Activated CD4-positive, alpha-beta T cell treated with anti-CD3 and anti-CD28 coated beads for 36 hours (primary cell): ENCODE measurements at places on chromosomes 16 and 17. TPM values are rescaled to one million over a fixed set of nuclear protein-coding genes. Genes with fewer than 3 reads are reported as not detected.

TPSAB1 gene
- not detected for total RNA-seq

TMEM92 gene
- total RNA-seq = 0.23 TPM

BFAR gene
- total RNA-seq = 54.8 TPM

TPPP3 gene
- total RNA-seq = not detected

MSLN gene
- total RNA-seq = not detected

CA7 gene
- not detected for total RNA-seq

CCP110 gene
- total RNA-seq = 25.5 TPM

HOXB6 gene
- not detected for total RNA-seq

UBE2I gene
- 358 TPM for total RNA-seq

DNA sequence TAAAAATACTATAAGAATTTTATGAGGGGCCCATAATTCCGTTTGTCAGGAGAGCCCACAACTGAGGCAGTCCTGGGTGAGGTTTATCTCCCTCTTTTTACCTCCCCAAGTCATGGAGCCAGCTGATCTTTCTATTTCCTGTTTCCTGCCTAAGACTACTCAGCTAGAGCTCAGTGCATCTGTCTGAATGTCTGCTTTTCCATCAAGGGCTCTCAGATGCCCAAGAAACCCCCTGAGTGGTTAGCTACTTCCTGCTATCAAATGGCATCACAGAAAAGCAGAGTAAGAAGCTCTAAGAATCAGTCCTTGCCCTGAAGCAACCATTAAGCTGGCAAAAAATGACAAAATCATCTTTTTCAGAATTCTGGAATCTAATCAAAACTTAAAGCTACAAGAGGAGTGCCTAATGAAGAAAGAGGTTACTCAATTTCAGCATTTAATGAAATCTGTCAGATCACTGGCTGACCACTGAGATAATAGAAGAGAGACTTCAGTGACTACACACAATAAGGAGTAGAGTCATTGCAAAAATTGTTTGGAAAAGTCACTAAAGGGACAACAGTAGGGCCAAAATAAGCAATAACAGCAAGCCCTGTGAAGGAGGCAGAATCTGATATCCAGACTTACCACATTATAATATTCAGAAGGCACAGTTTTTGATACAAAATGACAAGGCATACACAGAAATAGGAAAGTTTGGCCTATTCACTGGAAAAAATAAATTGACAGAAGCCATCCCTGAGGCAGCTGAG, 150.1 kb downstream of the CYB561 start:
- no peaks in the 10 kb centered on the region for H3K27me3 ChIP-seq
- H3K27ac ChIP-seq = no peak overlapping the region
- H3K4me1 ChIP-seq = peaks cover 5% of the 10 kb centered on the region
- no peak for DNase-seq
- H3K4me3 ChIP-seq = no peak overlapping the region

DNA sequence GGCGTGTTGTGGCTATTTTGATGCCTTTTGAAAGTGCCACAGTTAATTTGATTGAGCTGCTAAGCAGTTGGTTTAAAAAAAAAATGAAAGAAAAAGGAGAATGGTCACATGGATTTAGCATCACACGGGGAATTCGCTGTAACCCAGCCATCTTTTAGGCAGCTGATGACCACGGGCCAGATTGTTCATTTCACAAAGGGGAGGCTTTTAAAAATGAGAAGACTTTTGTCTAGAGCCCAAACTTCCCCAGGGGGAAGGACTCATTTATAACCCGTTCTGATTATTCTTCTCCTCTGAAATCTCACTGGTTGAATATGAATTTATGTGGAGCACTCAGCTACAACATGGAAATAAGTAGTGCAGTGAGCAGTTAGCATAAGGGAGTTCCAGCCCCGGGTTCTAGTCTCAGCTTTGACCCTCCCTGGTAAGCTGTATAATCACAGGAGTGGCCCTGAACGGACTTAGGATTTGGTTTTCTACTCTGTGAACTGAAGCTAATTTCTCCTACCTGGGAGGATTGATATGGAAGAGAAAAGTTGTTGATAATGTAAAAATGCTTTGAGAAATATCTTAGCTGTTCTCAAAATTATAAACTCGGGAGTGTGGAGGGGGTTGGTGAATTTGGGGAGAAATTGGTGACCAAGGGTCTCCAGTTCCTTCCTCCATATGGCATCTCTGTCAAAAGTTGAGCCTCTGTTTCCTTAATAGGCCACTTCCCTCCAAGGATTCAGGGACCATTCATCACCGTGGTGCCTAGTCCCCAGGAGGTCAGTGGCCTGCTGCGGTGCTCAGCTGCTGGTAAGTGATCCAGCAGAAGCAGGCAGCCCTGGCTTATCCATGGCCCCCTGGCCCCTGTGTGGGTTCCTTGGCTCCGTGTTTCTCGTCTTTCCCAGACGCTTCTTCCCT, 76.4 kb upstream of the TBX2 start:
- no peaks in the 10 kb centered on the region for H3K36me3 ChIP-seq
- no peak overlapping the region for H3K4me3 ChIP-seq
- no peaks in the 10 kb centered on the region for H3K4me1 ChIP-seq
- H3K27me3 ChIP-seq = no peaks in the 10 kb centered on the region
- DNase-seq = no peak

DNA sequence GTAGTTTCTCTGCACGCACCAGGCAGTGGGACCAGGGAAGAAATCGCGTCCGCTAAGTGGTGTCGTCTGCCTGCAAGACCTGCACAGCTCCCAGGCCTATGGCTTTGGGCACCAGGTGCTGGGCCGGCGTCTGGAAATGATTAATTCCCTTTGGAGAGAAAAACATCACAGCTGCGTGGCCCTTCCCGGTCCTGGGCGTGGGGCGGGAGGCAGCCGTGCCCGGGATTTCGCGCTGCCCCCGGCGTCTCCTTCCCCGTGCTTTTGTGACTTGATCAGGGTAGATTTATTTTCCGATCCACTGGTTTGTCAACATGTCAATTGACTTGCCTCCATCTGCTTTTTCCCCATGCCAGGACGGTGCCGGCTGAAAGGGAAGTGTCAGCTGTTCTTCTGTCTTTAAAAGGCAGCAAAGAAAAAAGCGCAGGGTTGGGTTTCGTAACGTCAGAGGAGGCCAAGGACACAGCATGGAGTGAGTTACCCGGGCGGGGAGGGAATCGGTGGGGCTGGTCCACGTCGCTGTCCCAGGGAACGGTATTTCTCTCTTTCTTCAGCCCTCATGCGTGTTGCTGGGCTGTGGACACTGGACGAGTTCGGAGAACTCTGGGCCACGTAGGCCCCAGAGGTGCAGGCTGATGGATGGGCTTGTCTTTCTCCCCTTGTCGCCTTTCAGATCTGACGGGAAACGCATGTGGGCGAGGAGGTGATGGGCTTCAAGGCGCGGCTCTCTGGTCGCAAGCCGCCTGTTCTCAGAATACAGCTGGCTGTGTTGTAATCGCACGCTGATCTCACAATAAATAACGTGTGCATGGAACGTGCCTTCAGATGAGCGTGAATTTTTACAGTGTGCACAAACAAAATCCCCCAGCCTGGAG, 188.1 kb upstream of the ZNF469 start:
- H3K27me3 ChIP-seq = no peaks in the 10 kb centered on the region
- no peaks in the 10 kb centered on the region for H3K4me1 ChIP-seq
- H3K36me3 ChIP-seq = no peaks in the 10 kb centered on the region
- DNase-seq = no peak

GRCh38 chr17:13953841-13954240, 115.5 kb upstream of the COX10 start:
- no peak overlapping the region for H3K4me3 ChIP-seq
- no peaks in the 10 kb centered on the region for H3K36me3 ChIP-seq
- no peaks in the 10 kb centered on the region for H3K4me1 ChIP-seq
- no peak overlapping the region for H3K27ac ChIP-seq
- H3K27me3 ChIP-seq = no peaks in the 10 kb centered on the region

GRCh38 chr17:49978501-49978900, 9.5 kb downstream of the DLX4 start:
- no peaks in the 10 kb centered on the region for H3K36me3 ChIP-seq
- DNase-seq = no peak
- H3K27me3 ChIP-seq = peaks cover 30% of the 10 kb centered on the region
- no peak overlapping the region for H3K27ac ChIP-seq
- no peak overlapping the region for H3K4me3 ChIP-seq

DNA sequence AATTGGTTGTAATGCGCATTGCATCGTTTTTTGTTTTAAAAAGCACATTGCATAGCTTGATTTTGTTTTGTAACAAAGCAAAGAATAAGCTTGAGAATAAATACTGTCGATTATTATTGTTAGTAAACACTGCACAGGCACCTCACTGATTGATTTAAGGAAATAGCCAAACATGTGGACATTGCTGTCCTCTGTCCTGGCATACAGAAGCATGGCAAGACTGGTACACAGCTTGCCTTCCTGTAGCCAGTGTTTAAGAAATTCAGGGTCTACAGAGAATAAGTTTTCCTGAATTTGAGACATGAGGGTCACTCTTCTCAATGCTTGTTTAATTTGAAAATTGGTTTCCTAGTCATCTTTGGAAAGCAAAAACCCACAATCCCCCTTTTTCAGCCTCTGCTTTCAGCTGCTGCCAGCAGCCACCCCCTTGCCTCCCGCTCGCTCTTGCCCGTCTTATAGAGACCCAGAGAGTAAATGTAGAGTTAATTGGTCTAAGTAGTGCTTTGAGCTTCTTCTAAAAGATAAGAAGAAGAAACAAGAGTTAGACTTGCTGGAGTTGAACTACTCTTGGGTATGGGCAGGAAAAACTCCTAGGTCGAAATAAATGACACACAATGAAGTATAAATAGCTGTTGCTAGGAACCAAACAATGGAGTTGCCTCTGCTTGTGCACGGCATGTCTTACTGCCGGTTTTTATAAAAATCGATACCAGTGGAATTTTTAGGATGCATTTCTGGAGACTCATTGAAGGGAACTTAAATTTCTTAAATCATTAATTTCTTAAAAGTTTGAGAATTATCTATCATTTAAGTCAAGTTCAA, 116.6 kb downstream of the MRTFB start:
- H3K36me3 ChIP-seq = peaks cover under 1% of the 10 kb centered on the region
- no peak overlapping the region for H3K27ac ChIP-seq
- no peak overlapping the region for H3K4me3 ChIP-seq
- H3K27me3 ChIP-seq = no peaks in the 10 kb centered on the region

- no peak overlapping the region for H3K4me3 ChIP-seq
- H3K27me3 ChIP-seq = no peaks in the 10 kb centered on the region
- H3K36me3 ChIP-seq = peaks cover 12% of the 10 kb centered on the region
- peak overlapping the region; percentile 15 for H3K27ac ChIP-seq
- no peak for DNase-seq
These were observed 123.5 kb upstream of the PLCG2 start for GRCh38 chr16:81655469-81656162.

DNA sequence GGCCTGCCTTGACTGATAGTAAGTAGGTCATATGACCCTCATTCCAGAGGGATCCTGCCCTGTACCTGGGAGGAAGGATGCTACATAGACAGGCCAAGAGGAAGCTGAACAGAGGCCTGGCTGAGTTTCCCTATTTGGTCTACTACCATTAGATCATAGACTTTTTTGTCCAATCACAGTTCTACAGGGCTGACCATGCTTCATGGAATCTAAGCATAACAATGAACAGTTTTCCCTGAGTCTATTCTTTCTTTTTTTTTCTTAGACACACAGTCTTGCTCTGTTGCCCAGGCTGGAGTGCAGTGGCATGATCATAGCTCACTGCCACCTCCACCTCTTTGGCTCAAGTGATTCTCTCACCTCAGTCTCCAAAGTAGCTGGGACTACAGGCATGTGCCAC, 3.9 kb downstream of the GPR179 start:
- DNase-seq = no peak
- no peaks in the 10 kb centered on the region for H3K4me1 ChIP-seq
- no peak overlapping the region for H3K27ac ChIP-seq
- H3K4me3 ChIP-seq = no peak overlapping the region
- H3K27me3 ChIP-seq = no peaks in the 10 kb centered on the region

DNA sequence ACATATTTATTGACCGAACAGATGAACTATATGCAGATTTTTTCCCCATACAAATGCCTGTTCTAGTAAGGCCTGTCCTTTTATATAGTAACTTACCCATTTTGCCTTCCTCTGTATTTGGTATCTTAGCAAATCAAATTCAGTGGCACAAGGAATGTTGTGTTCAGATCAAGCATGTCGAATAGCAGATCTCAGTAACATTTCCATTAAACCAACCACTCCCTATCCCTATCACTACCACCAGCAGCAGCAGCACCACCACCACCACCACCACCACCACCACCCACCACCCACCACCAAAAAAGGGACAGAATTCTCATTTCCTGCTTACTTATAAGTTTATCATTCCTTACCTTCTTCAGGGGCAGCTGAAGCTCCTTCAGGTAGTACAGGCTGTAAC, 94.7 kb downstream of the TRIM37 start:
- peaks cover 2% of the 10 kb centered on the region for H3K4me1 ChIP-seq
- H3K4me3 ChIP-seq = no peak overlapping the region
- H3K36me3 ChIP-seq = peaks cover 19% of the 10 kb centered on the region
- no peak for DNase-seq
- no peak overlapping the region for H3K27ac ChIP-seq

DNA sequence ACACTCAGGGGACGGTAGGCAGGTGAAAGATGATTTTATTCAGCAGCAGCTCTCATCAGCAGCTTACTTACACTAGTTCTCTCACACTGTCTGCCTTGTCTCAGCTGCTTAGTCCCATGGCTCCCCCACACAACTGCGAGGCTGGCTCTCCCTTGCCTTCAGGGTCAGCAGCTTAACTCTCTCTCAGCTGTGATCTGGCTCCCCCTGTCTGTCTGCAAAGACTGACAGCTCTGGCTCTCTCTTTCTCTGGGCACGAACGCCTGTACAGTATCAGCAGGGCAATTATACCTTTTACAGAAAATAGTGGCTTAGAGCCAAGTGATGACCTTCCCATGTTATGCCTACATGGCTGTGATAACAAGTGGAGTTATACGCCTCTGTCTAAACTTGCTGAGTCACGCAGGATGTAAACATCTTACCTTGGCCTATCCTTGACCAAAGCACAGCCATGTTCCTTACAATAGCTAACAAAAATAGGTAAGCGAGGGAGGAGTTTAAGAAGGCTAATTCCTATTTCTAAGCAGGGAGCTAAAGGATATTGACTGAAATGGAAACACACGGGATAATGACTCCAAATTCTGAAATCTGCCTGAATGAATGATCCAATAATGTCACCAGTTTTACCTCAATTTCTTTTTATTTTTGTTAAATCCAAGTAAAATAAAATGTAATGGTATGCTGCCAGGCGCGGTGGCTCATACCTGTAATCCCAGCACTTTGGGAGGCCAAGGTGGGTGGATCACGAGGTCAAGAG, 1.1 kb upstream of the NDUFAB1 start:
- peaks cover 30% of the 10 kb centered on the region for H3K4me1 ChIP-seq
- H3K27ac ChIP-seq = peak overlapping the region; percentile 73
- peaks cover 23% of the 10 kb centered on the region for H3K36me3 ChIP-seq
